HuH-7 (cell line): ENCODE measurements at places on chromosomes 7 and 10.

GRCh38 chr10:25778646-25779045 is 155.4 kb upstream of the MYO3A start:
- no peak for DNase-seq

DNA sequence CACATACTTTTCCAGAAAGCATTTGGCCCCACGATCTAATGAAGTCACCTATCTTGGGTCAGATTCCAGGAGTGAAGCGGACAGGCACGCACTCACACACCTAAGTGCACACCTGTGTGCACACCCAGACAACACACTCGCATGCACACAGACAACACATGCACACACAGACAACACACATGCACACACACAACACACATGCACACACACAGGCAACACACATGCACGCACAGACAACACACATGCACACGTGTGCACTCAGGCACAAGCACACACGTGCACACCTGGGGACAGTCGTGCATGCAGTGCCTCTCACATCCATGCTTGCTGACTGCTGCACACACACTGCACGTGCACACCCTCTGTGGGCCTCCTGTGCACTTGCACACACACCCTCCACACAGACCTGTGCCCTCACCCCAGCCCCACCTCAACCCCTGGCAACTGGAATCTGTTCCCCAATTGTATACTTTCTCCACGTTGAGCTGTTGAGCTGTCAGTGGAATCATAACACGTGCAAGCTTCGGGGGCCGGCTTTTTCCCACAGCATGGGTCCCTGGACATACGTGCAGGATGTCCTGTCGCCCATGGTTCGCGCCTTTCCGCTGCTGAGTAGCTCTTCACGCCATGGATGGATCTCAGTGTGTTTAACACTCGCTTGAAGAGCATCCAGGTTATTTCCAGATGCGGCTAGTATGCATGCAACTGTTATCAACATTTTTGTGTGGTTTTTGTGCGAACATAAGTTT is 55.3 kb upstream of the CFAP46 start:
- DNase-seq, result no peak

- no peak for DNase-seq
These were observed 65.4 kb downstream of the FANK1 start for GRCh38 chr10:125961743-125962142.

DNA sequence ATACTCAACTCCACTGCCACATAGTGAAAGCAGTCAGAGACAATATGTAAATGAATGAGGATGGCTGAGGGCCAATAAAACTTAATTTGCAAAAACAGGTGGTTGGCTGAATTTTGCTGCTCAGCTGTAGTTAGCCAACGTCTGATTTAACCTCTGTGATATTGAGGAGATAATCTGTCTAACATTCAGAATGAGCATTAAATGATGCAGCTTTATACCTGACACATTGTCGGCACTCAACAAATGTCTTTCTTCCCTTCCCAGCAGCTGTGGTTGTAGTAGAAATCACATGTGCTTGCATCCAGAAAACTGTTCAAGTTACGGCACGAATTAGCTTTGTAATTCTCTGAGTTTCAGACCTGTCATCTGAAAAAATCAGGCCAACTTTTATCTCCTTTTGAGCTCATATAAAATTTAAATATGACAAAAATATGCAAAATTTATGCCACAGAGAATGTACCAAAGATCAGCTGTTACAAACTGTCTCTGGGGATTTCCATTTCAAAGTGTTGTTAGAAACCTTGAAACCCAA is 1239.7 kb downstream of the GATA3 start:
- no peak for DNase-seq

DNA sequence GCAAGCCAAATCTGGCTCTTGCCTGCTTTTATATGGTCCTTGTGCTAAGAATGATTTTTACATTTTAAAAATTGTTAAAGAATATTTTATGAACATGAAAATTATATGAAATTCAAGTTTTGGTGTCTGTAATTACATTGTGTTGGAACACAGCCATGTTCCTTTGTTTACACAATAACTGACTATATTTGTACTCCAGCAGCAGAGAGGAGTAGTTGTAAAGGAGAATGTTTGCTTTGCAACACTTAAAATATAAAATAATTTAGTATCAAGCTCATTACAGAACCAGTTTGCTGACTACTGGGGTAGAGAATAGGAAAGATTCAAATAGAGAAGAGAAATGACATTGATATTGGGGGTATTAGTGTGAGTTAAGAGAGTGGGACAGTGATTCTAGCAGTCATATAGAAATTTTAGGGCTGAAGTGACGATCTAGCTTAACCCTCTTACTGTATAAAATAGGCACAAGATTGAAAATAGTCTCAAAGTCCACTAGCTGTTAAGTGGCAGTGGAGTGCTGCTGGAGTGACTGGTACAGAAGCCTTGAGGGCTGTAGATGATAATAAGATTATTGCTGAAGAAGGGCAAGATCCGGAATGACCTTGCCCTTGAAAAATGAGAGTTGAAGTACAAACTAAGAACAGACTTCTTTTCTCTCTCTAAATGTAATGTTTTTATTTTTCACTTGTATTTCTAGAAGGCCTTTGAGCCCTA is 28.2 kb downstream of the SGPL1 start:
- no peak for DNase-seq

DNA sequence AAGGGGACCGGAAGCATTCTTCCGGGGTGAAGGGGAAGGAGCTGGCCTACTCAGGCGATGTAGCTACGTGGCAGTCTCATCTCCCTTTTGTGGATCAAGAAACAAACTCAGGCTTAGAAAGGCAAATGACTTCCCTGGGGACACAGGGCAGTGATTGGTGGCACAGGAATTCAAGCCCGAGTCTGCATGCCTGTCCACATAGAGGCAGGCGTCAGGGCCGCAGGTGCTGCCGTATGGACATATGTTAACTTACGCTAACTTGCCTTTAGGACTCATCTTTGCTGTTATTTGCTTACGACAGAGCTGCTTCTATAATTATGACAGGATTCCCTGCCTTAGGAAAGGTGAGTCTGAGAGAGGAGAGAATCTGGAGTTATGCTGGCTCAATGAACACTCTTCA is 42.3 kb upstream of the KLF6 start:
- no peak for DNase-seq

GRCh38 chr7:7138897-7139296 is 43.4 kb upstream of the C1GALT1 start:
- no peak for DNase-seq

DNA sequence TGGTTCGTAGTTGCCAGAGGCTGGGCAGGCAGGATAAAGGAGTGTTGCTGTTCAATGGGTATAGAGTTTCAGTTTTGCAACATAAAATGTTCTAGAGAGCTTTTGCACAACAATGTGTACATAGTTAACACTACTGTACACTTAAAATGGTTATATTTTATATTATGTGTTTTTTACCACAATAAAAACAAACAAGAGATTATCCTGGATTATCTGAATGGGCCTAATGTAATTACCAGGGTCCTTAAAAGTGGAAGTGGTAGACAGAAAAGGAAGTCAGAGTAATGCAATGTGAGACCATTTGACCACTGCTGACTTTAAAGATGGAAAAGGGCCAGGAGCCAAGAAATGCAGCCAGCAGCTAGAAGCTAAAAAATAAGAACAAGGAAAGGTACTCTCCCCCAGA is 159.7 kb downstream of the SGMS1 start:
- DNase-seq, result no peak

DNA sequence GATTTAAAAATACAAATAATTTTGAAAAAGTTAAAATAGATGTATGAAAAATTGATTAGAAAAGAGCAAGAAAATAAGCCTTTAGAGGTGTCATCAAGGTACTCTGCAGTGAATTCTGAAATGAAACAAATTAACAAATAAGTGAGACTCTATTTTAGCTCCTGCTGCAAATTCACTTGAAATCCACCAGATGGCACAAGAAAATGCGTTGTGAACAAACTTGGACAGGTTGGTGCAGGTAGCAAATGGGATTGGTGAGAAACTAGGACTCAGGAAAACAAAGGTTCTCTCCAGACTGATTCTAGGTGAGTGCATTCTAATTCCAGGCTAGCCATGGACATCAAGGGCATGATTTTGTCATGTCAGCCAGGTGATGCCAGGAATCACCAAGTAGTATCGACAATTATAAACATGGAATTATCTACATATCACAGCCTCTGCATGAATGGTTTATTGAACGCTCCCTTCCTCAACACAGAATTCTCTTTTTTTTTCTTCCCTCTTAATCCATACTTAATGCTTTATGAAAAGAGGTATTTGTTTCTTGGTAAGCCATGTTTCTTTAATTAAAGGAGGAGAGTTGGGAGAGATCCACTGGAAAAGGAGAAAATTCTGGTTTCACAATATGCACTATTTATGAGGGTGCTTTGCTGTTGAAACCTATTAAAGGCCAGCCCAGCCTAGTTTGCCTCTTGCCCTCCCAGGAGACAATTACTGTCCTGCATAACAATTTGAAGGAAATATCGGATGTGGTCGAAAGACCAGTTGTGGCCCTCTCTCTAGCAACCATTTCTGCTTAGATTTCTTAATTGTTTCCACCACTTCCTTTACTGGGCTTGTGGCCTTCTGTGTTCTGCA is 118.1 kb downstream of the ZNF365 start:
- DNase-seq, result no peak

- DNase-seq, result no peak
These were observed 667.1 kb downstream of the INHBA start for GRCh38 chr7:41035794-41036193.

DNA sequence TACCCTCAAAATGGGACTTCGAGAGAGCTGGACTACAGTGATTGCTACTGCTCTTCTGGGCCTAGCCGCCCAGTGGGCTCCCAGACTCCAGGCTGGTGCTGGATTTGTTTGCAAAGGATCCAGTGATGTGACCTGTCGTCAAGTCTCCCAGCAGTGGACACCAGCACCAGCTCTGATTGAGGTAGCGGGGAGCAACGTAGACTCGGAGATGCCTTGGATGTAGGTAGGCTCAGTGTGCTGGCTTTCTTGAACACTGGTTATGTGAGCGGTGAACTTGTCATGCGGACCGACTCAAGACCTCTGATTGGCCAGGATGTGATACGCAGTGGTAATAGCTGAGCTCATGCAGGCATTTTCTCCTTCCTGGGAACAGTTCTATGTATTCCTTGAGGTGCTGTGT is 19.4 kb downstream of the AKR1C2 start:
- DNase-seq, result no peak

GRCh38 chr10:46074196-46074946 is 28.3 kb upstream of the MSMB start:
- no peak for DNase-seq

DNA sequence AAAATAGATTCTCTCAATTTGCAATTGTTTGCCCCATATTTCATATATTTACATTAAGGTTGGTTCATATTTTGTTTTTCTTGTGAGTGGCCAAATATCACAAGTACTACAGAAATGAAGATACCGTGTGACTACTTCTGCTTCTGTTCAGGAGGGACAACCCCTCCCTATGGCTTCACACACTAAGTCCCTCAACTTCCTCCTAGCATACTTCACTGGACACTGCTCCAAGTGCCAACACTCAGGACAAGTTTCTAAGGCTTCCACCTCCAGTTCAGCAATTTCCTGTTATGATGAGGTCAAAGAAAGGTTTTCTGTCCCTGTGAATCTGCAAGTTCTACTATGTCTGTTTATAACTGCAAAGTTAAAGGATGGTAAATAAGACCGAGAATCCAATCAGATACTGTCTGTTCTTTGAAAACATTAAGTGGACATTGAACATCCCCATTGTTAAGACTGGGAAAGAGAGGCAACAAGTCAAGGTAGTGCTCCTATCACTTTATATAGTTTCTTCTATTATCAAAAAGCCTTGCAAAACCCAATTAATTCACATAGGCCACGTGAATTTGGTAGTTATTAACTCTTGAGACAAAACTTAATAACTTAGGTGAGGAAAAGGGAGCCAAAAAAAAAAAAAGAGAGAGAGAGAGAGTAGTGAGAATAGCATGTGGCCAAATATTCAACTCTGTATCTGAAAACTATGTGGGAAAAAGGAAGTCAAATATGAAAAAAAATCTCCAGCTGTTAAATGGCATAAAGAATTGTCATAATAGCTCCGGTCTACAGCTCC is 81.3 kb upstream of the DKK1 start:
- DNase-seq, result no peak
